ENCODE measurements at places on chromosomes 12 and 14.

DNA sequence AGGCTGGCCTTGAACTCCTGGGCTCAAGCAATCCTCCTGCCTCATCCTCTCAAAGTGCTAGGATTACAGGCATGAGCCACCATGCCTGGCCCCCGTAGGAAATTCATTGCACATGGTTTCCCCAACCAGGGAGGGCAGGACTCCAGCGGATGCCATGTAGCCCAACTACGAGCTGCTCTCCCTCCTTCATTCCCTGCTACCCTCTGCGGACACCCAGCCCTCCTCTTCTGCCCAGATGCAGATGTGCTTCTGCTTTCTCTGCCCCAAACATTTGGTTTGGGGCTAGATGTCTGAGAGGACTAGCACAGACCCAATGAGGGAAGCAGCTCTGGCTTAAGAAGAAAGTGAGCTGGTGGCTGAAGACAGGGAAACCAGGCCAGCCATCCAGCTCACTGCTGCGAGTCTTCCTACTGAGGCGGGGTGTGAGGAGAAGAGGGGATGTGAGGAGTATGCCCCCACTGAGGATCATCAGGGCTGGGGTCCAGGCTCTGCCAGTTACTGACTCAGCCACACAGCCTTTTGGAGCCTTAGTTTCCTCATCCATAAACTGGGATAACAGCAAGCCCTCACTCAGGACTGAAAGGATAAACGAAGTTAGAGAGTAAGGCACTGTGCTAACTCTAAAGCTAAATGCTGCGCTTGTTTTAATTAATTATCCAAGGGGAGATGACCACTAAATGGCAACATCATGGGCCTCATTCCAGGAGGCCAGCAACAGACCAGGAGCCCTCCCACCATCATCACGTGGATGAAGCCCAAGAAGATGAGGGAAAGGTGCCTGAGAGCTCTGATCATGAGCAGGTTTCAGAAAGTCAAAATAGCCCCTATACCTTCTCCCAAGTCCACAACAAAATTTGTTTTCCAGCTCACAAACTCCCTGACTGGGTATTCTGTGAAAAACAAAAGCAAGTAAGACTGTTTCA, 10.9 kb downstream of the CTDSP2 start:
- peak; percentile 98 for DNase-seq

GRCh38 chr14:92625213-92625612, 111.6 kb downstream of the RIN3 start:
- no peak for DNase-seq

DNA sequence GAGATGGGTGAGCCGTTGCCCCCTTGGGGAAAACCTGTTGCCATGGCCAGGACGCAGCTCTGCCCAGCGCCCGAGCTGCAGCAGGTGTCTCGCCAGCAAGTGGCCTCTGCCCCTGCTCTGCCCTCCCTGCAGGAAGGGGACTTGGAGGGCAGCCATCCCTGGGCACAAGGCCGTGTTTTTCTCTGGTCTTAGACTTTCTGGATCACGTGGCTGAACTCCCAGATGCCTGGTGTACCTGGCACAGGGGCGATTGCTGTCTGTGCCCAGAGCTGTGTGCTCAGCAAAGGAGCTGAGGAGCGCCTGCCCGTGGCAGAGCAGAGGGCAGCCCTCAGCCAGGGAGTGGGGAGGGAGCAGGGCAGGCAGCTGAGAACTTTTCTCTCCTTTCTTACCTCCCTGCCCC, 38.0 kb downstream of the TMEM63C start:
- no peak for DNase-seq

- DNase-seq: no peak
Observed at GRCh38 chr14:73627151-73627558, 14.8 kb downstream of the ACOT6 start.

GRCh38 chr14:92487513-92488133, 26.0 kb upstream of the RIN3 start:
- no peak for DNase-seq

DNA sequence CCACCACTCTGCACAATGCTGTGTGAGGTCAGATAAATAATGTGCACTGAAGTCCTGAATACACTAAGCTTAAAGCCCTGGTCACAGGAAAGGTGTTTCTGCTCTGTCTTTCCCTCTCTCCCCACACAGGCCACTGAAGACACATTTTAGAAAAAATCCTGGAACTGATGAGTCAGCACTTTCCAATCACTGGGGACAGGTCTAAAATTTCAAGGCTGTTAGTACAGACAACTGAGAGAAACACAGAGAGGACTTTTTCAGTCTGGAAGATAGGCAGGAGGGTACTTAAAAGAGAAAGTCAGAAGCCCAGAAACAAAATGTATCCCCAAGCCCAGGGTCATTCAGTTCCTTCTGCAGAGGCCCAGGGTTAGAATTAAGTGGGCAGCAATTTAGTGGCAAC, 333.9 kb upstream of the CCDC196 start:
- DNase-seq: no peak

GRCh38 chr12:19107750-19108149, 21.8 kb upstream of the PLEKHA5 start:
- no peak for DNase-seq

DNA sequence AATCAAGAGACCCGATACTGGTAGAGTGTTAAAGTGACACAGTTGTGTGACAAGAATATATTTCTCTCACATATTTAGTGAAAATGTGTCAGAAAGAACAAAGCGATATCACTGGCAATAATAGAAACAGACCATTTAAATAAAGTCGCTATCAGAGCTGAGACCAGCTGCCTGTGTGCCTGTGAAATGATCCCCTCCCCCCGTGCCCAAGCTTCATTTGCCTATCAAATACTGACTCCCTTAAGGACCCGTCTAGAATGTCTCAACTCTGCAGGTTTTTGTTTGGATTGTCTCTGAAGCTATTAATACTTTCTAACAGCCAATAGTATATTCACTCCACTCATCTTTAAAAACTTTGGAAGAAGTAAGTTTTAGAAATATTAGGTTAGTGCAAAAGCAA, 98.9 kb downstream of the EGLN3 start:
- no peak for DNase-seq

GRCh38 chr14:50545618-50546017, 13.2 kb upstream of the MAP4K5 start:
- DNase-seq: no peak

GRCh38 chr12:112439769-112440168, 21.0 kb downstream of the PTPN11 start:
- DNase-seq: no peak

DNA sequence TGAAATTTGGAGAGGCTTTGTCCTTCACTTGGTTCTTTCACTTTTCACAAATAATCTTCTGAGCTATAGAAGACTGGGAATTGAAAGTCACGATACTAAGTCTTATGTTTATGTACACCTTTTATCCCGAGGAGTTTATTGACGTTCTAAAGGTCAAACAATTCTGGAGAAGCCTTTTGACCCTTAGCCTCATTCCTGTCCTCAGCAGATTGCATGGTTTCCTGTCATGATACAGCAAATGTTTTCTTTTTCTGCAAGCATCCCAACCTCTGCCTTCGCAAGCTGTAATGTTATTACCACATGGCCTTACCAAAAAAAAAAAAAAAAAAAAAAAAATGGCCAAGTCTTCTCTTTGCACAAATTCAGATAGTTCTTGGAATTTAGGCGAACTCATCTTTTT, 411.7 kb upstream of the FLRT2 start:
- DNase-seq: no peak

DNA sequence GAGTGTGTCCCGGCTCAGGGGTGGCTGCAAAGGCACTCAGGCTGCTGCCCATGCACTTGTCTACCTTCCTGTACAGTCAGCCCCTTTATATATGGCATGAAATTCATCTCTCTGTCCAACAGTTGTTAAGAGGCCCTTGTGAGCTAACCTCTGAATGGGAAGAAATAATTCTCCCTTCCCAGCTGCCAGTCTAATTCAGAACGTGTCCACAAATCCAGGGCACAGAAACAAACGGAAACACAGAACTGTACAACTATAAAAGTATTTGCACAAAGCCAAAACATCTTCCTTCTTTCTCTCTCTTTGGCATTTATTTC, 849 bp downstream of the KRT5 start:
- no peak for DNase-seq

DNA sequence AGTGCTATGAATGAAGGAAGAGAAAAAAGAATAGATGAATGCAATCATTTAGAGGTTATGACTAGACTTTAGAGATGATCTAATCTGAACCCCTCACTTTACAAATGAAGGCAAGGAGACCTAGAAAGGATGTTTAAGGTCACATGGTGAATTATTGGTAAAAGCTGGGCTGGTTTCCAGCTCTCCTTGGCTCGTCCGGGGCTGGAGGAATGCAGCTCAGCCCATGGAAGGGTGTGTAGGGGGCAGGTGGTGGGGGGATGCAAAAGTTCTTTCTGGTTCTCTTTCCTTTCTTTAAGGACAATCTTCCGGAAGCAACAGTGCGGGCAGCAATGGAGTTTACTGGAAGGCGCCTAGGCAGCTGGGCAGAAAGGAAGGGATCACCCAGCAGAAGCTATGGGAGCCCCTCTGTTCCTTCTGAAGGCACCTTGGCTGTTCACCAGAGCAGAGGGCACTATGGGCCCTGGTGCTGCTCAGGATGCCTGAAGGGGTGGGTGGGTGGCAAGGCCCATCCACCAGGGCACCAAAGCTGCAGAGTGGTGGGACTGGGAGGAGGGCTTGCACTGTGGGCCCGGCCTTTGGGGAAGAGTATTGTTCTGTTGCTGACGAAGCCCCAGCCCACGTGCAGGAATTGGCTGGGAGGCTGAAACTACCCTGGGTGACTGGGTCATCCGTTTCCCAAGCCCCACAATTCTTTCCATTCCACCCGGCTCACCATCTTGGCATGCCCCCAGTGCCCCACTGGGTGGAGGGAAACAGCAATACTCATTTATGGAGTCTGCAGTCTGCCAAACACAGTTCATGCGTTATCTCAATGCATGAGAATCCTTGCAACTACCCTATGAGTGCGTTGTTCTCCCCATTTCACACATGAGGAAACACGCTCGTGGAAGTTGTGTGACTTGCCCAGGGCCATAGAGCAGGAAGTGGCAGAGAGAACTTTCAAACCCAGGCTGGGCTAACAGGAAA, 78.2 kb downstream of the IRF2BPL start:
- DNase-seq: no peak

GRCh38 chr12:42498549-42499247, 90.8 kb downstream of the PRICKLE1 start:
- no peak for DNase-seq

GRCh38 chr12:124431971-124432370, 135.4 kb downstream of the NCOR2 start:
- no peak for DNase-seq

DNA sequence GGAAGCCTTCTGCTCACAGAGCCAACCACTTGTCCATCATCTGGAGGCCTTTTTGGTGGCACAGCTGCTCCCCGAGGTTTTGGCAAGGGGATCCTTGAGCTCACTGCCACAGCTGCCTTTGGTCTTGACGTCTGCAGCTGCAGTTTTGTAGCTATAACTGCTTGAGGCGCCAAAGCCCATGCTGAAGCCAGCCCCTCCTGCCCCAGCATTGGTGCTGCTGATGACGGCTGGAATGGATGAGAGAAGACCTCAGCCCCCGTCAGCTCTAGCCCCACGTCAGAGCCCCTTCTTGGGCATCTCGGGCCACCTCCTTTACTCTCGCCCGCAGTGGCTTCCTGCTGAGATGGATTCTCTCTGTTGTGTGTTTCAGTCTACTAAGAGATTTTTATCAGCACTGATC, 12.3 kb upstream of the KRT74 start:
- no peak for DNase-seq

GRCh38 chr14:53529519-53529918, 376.4 kb upstream of the DDHD1 start:
- DNase-seq: no peak

- no peak for DNase-seq
Observed at GRCh38 chr12:5498076-5498475, 66.2 kb downstream of the NTF3 start.

DNA sequence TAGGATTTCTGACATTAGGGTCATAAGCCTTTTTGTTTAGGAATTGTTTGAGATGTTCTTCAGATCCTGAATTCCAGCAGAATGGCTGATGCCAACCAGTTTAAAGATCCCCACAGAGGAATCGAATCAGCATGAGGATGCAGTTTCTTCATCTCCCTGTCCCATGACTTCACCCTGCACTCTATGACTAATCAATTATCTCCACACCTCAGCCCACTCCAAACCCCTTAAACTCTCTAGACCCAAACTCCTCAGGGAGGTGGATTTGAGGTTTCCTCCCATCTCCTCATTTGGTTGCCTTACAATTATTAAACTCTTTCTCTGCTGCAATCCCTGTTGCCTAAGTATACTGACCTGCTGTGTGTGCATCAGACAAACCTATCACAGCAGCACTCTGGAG, 86.5 kb upstream of the CRY1 start:
- no peak for DNase-seq

- DNase-seq: no peak
Observed at GRCh38 chr14:95215094-95215725, 57.9 kb upstream of the DICER1 start.

GRCh38 chr12:122148657-122149056, 25.4 kb downstream of the IL31 start:
- no peak for DNase-seq

DNA sequence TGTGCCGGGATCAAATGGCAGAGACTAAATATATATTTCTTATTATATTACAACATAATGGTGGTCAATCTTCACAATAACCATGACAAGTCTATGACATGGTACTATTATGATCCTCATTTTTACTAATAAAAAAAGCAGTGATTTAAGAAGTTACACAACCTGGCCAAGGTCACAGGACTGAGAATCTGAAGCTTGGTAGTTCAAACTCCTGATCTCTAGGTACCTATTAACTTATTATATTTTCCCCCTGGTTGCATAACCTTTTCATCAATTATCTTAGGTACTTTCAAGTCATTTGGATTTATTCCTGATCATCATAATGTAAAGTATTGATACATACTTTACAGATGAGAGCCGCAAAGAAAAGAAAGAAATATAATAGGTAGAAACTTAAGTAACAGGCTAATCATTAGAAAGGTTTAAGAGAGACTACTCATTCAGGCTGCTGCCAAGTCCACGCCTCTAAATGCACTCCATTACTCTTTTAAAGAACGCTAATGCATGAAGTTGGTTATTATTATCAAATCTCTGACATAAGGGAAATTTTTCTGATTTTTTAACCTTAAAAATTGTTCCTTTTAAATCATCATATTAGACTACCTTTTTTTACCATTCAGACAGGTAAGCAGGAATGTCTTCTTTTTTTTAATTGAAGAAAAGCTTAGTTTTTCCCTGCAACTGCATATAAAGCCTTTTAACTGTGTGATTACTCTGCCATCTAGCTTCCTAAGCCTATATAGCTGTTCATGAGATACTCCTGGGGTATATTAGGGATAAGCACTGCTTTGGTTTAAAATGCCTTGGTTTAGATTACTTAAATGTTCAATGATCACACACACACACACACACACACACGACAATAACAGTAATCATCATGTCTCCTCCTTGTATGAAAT, 35.6 kb downstream of the RPS29 start:
- DNase-seq: peak; percentile 47

Data from Kasumi-1 (cell line).